NCI-H1105 treated with DMSO at 0.1 percent for 48 hours (cell line): ENCODE measurements at places on chromosomes 5 and 9.

DNA sequence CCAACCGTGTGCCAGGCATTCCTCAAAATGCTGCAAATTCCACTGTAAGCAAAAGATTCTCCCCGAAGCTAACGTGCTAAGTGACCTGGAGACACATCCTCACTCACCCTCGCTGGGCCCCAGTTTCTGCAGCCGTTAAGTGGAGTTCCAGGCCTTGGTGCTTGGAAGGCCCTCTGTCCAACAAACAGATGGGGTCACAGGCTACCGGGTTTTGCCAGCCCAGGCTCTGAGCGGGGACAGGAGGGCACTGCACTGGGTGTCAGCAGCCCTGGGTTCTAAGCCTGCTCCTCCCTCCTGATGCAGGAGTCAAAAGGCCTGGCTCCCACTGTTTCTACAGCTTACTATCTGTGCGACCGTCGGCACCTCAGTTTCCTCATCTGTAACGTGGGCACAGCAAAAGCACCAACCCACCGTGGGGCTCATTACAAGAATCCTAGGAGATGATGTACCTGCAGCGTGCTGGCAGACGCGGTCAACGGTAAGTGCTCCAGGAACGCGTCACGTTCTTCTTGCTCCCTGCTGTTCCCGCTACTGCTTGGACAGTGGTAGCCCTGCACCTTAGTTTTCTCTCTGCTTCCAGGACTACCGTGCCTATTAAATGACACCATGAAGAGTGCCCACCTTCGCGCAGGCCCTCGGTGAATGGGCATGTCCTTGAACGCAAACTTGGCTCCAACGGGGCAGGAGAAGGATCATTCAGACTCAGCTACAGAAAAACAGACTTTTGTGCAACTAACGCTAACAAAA is 84.8 kb downstream of the ADAMTS2 start:
- DNase-seq: no peak

DNA sequence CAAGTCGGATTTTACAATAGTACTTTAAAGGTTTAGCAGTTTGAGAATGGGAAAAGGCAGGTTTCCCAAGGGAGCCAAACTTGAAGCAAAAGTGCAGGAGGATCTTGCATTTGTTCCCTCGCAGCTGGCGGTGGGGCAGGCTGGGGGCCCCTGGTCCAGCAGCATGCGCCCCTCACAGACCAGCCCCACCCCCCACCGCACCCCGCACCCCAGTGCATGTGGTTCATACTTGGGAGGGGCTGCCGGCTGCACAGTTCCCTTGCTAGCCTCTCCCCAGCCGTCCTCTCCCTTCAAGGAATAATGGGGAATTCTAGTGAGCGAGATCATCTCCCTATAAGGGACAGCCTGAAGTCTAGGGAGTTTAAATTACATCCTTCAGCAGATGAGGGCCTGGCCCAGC is 273.1 kb upstream of the IRX2 start:
- DNase-seq: no peak

- no peak for DNase-seq
These were observed 670 bp upstream of the PURA start for GRCh38 chr5:140113180-140113698.

GRCh38 chr5:112165897-112166737 is 253.0 kb downstream of the EPB41L4A start:
- DNase-seq: no peak

GRCh38 chr5:74239261-74239660 is 401.3 kb downstream of the ENC1 start:
- DNase-seq: no peak

DNA sequence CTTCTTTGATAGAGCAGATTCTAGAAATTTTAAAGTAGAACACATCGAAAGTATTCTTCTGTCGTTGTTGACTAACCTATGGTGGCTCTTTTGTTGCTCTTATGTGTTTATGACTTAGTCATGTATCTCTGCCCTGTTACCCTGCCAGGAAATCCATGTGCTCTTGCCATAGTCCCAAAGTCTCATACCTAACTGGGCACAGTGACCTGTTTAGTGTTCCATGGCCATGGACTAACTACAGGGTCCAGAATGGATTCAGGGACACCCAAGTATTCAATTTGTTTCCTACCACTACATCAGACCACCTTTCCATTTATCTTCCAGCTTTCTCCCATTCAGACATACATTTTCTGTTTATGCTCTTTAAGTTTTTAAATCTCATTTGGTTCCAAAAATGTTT is 18.0 kb downstream of the SLC44A1 start:
- no peak for DNase-seq

DNA sequence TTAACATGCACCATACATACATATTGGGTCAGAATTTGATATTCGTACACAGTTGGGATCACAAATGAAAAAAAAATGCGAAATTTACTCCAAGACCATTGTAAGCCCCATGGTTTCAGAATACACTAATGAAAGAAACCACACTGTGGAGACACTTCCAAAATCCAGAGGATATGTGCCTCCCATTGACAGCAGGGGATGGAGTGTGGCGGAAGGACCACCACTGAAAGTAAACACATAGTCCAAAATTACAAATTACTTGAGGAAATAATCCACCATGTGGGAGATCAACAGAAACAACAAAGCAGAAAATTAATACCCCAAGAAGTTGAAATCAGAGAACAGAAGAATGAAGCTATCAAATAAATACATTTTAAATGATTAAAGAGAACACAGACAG is 291.6 kb upstream of the PAPPA start:
- no peak for DNase-seq

DNA sequence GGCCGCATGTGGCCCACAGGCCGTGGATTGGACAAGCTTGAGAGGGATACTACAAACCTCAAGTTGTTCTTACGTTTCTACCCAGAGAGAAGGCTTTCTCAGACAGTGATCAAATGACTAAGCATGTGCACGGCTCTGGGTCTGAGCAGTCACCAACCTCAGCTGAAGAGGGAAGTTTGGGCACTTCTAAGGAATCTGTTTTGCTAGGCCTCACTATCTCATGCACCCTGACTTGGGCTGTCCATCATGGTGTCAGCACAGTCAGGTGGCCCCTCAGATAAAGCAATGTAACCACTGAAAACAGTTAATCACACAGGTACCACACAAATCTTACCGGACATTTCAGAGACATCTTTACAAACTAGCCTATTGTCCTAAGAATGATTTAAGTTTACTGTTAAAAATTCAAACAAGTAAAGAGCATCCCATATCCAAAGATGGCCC is 24.6 kb downstream of the CSF2 start:
- no peak for DNase-seq

DNA sequence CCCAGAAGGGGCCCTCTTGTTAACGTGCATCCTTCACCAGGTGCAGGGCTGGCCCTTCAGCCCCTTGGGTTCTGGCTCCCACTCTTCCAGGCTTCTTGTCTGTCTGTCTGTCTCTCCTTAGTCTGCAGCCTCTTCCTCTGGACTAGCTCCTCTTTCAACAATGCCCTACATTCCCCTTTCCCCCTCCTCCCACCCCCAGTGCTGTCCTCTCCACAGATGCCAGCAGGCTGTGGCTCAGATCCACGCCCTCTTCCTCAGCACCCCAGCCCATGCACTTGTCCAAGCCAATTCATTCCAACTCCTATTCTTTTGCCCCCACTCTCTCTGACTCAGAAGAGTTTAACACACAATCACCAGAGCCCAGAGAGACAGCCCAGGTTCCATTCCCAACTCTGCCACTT is 45.2 kb upstream of the ALDH1B1 start:
- DNase-seq: no peak

- DNase-seq: no peak
These were observed 190.7 kb downstream of the CCDC171 start for GRCh38 chr9:15743512-15743911.

GRCh38 chr9:133284362-133284761 is 9.4 kb upstream of the ABO start:
- DNase-seq: no peak

- no peak for DNase-seq
These were observed 61.9 kb upstream of the ELL2 start for GRCh38 chr5:96023518-96023917.

GRCh38 chr5:143265995-143266394 is 137.5 kb downstream of the NR3C1 start:
- no peak for DNase-seq

DNA sequence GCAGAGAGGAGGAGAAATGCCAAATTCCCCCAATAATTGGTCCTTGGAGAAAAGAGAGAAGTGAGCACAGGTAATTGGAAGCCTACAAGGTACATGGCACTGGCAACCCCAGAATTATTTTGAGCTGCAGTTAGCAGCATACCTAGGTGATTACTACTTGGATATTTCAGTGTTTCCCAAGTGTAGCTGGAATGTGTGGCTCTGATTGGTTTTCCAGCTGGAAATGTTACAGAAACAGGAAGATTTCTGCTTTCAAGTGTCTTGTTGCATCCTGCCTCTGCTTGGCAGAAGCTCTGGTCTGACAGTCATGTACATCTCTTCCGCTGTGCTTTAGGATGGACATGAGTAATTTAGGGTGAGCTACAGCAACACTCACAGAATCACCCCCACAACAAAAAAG is 262.1 kb downstream of the ENC1 start:
- no peak for DNase-seq

DNA sequence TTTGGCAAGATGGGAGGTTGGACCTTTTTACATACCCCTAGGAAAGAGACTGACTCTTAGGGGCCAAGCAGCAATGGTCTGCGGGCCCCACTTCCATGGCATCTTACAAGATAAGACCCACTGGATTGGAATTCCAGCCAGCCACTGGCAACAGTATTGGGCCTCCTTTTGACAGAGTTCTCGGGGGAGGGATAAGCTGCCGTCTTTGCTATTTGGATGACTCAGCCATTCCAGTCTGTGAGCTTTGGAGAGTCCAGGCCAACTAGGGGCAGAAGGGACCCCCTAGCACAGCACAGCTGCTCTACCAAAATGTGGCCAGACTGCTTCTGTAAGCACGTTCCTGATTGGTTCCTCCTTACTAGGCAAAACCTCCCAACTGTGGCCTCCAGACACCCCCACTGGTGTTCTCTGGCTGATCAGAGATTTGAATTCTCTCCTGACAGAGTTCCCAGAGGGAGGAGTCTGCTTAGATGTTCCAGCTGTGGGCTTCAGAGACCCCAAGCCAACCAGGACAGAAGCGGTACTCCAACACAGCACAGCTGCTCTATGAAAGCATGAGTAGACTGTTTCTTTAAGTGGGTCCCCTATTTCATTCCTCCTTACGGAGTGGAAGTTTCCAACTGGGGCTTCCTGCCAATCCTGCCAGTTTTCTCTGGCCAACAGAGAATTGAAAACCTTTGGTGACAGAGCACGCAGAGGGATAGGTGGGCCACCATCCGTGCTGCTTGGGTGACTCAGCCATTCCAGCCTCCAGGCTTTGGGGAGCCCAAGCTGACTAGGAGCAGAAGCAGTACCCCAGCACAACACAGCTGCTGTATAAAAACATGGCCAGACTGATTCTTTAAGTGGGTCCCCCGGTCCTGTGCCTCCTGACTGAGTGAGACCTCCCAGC is 672.1 kb upstream of the RIOK2 start:
- DNase-seq: no peak

DNA sequence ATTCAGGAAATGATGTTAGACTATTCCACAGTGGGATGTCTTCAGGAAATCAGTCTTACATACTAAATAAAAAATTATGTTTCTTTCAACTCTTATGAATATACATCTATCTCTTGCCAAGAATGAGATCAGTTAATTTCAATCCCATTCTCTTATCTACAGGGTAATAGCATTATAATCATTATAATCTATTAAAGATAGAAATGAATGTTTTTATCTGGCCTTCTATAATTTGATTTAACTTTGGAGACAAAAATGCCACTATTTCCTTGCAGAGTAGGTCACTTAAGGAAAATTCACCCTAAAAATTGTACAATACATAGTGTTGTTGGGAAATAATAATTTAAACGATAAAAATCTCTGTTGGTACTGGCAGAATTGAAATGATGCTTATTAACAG is 96.4 kb downstream of the HOMER1 start:
- no peak for DNase-seq

- no peak for DNase-seq
These were observed 102.2 kb upstream of the SPATA31D4 start for GRCh38 chr9:81825846-81826516.

DNA sequence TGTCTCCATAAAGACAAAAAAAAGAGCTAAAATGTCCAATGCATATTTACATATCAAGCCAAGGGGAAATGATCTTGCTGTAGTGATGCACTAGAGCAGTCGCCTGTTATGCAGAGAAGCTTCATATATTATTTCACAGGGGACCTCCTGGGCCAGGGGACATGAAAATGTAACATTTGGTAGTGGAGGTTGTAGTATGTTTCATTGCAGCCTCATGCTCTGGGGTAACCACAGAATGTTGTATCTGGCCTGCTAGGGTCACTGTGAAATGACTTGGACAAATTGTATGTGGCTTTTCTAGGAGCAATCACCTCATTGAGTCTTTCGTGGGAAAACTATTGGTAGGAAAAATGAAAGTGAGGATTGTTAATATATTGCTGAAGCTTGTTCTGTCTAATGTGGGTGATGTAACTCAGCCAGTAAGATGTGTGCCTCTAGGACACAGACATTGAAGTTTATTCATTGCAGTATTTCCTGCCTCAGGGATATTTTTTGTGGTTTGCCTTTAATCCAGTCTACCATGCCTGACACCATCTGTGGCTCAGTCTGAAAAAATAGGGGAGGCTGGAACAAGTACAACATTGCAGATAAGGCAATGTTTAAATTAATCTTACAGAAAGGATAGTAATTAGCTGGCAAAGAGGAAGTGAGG is 430.8 kb upstream of the TNC start:
- DNase-seq: no peak

GRCh38 chr5:144691936-144692335 is 521.3 kb downstream of the KCTD16 start:
- no peak for DNase-seq

DNA sequence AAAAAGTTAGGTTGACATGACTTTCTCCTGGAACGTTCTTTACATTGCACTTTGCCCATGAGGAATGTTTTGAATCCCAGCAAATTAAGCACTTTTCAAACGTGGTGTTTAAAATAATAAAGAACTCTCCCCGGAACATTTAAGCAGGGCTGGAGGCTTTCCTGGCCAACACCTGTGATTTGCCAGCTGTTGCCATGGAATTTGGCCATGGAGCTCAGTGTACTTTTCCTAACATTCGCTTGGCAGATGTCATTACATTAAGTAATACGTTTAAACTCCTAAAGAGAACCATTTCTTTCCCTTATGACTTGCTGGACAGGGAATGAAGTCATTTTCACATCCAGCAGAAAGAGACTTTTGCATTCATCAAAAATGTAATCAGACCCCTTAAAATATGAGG is 146.1 kb downstream of the GAS1 start:
- DNase-seq: no peak

DNA sequence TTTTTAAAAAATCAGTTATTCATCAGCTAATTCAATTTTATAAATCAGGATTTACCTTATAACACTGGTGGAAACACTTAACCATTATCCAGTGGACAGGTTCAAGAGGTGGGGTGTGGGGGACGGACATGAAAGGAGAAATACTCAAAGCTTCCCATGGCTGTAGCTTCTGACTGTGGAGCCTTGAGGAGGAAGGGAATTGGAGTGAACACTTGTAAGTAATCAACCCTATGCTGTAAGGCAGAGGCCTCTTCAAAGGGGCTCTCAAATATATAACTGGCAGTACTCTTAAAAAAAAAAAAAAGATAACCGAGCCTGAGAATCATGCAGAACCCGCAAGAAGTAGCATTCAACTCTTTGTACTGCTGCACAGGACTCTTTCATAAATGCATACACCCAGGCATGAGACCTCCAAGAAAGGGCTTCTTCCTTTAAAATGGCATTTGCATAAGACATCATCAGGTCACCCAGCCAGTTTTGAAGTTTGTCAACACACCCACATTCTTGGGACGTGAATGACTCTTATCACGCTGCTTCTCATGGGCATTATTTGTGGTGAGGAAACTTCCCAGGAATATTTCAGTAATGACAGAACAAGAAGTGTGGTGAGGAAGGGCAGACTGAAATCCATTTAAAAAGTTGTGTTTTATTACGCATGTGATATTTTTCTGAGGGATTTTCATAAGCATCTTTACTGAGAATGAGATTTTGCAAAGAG is 8.1 kb downstream of the OSMR start:
- no peak for DNase-seq
